ENCODE measurements at places on chromosomes 5 and 9.

DNA sequence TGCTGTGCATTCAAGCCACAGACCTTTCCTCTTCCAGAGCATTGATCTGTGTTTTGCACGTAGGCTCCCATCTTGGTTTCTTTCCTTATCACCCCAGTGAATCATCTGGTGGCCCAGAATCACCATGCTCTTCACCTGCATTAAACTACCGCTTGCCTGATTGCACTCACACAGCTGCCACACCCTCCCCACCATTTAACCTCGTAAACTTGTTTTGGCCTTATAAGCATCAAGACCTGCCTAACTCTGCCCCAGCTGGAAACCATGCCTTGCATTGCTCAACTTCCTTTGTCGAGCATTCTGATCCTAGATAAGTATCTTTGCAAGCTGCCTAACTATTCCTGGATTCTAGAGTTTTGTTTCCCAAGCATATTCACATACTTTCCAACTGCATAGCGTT, 369.6 kb upstream of the SEMA6A start:
- no peak for DNase-seq

GRCh38 chr9:95333426-95333825, 15.9 kb upstream of the FANCC start:
- DNase-seq, result no peak

DNA sequence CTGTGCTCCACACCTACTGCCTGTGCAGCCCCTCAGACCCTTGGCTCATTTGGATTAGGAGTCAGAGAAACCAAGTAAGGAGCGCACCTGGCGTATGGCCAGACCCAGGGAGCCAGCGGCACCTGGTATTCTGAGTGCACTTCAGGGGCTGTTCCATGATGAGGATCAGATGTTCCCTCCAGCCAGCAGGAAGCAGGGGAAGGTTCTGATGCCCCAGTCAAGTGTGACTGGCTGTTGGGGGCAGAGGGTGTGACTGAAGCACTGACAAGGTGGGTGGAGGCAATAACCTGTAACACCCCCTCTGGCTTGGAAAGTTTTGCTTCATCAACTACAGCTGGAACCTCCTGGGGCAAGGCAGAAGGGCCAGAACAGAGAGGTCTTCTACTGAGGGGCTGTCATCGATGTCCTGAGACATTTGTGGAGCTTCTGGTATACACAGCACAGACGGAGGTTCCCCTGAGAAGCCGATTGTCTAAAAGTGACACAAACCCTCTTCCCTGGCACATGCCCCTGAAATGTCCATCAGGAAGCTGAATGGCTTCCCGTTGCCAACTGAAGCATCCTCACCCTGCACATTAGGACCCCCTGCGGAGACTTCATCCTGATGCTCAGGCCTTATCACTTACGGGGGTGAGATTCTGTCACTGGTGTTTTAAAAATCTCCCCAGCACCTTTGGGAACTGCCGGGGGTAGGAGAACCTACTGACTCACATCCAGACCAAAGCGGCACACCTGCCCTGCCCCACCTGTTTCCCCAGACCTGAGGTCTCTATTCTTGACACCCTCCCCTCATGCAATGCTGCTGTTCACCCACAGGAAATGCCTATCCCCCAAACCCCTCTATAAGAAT, 21.1 kb downstream of the TRAF1 start:
- no peak for DNase-seq

DNA sequence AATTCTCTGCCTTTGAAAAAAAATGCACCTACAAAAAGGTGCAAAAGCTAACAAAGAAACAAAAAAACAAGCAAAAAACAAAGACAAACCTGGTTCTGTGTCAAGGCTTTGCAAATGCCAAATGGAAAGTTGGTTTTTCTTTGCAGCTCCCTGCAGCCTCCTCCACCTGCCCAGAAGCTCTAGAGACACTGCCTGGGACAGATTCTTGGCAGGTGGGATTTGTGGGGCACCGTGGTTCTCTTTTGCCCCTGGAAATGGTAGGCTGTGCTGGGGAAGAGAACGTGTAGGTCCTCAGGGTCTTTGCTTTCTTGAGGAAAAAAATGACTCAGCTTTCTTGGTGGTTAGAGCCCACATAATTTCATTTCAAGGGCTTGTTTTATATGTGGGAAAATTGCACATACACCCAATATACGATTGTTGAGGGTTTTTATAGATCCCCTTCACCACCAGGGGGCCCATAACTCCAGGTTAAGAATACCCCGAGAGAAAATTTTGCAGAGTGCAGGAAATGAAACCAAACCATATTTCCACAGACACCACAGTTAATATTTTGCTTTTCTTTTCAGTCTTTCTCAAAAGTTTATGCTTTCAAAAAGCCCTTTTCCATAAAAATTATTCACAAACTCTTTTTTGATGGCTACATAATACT, 58.7 kb downstream of the NXNL2 start:
- DNase-seq, result no peak

DNA sequence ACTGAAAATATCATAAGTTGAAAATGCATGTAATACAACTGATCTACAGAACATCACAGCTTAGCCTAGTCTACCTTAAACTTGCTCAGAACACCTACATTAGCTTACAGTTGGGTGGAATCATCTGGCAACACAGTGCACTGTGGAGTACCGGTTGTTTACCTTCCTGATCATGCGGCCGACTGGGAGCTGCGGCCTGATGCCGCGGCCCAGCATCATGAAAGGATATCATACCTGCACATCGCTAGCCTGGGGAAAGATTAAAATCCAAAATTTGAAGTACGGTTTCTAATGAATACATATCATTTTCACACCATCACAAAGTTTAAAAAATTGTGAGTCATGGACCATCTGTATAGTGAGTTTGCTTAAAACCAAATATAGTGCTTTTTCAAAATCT, 1.8 kb downstream of the HACD4 start:
- no peak for DNase-seq

DNA sequence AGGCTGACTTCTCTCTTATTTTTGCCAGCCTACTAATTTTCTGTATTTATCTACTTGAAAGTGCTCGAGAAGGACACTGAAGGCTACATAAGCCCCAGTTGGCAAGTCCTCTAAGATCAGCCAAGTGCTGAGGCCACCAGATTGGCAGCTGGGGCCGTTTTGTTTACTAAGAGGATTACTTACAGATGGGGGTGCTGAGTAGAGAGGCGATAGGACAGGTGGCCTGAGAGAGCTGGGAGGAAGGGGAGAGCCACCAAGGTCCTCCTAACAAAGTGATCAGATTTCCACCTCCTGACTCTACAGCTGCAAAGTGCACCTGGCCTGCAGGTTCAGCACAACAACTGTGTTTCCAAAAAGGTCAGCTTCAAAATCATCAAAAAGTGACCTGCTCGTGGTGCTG, 32.9 kb downstream of the FRMD3 start:
- no peak for DNase-seq

GRCh38 chr5:52897238-52897614, 91.9 kb upstream of the ITGA2 start:
- DNase-seq, result no peak

- DNase-seq, result no peak
Measured at GRCh38 chr9:37220971-37221370, 100.6 kb downstream of the ZCCHC7 start.

DNA sequence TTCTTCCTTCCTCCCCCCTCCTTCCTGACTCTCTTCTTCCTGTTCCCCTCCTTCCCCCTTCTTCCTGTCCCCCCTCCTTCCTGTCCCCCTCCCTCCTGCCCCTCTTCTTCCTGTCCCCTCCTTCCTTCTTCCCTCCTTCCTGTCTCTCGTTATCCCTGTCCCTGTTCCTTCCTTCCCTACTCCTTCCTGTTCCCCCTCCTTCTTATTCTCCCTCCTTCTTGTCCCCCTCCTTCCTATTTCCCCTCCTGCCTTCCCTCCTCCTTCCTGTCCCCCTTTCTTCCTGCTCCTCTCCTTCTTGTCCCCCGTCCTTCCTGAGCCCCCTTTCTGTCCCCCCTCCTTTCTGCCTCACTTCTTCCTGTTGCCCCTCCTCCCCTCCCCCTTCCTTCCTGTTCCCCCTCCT, 70.6 kb downstream of the COL5A1 start:
- no peak for DNase-seq

DNA sequence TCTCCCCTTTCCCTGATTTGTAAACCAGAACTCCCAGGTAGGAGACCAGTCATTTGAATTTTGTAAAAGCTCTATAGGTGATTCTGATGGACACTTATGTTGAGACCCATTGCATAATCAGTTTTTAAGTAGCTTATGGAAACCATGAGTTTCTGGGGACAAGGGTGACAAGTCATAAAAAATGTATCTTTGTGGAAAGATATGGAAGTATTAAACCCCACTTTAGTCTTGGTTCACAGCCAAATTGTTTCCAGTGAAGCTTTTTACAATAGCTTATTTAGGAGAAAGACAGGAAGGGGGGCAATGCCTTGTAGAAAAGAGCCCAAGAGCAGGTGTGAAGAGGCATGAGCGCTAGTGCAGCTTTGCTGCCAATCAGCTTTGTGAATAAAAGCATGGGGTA, 453 bp upstream of the CCL28 start:
- DNase-seq, result no peak

GRCh38 chr5:176339304-176339703, 22.3 kb downstream of the KIAA1191 start:
- no peak for DNase-seq

DNA sequence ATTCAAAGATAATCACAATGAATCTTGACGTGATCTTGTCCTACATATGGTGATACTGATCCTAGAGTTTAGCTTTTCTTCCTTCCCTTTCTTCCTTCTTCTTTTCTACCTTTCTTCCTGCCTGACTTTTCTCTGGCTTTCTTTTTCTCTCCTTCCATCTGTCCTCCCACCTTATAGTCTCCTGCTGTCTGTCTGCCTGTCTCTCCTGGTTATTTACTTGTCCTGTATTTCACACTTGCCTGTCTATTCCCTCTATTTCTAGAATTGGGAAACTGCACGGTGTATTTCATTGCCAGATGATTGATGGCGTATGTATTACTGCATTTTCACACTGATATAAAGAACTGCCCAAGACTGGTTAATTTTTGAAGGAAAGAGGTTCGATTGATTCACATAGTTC, 718.1 kb upstream of the CDH6 start:
- DNase-seq, result no peak

DNA sequence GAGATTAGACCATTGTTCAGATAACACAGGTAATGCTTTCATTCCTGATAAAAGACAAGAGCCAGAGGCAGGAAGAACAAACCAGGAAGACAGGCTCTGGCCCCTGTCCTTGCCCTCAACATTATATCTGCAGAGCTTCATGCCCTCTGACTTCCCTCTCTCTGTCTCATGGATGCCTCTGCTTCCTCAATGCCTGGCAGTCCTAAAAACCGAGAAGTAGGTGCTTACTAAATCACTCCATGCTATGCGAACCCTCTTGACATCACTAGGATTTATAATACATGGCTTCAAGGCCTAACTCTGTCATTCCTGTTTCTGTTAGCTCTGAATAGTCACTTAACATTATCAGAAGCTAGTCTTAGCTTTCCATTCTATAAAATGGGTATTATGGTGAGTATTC, 117.8 kb downstream of the TLR4 start:
- no peak for DNase-seq

- no peak for DNase-seq
Measured at GRCh38 chr9:34983209-34983608, 6.3 kb upstream of the DNAJB5 start.

GRCh38 chr9:115226152-115226551, 108.2 kb upstream of the TNC start:
- DNase-seq, result no peak

DNA sequence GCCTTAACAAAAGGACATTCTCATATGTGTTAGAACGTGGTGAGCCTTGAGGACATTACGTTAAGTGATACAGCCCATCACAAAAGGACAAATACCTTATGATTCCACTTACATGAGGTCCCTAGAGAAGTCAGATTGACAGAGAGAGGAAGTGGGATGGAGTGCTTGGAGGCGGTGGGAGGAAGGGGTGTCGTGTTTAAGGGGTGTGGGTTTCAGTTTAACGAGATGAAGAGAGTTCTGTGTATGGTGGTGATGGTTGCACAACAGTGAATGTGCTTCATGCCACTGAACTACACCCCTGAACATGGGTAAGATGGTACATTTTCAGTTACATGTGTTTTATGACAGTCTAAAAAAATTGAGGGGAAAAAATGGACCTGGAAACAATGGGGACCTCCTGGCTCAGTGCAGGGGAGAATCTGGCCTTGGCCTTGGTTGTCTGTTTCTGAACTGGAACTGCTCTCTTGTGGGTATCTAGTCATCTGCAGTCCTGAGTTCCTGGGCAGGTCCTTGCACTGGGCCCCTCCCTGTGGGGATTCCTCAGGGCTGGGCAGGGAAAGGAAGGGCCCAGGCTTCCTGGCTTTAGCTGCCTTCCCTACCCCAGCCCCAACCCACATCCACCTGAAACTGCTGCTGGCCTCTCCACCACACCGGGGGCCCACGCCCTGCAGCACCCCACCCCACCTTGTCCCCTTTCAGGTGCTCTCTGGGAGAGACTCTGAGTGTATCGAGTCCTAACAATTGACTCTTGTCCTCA, 17.8 kb downstream of the LRRC8A start:
- DNase-seq, result no peak
